ENCODE measurements at places on chromosomes 11 and 22.
A peak's percentile ranks its signal among the peaks of the same experiment; 100 is the strongest.

- no peak for DNase-seq
Measured at GRCh38 chr11:73401924-73402833, 26.0 kb downstream of the RELT start.

DNA sequence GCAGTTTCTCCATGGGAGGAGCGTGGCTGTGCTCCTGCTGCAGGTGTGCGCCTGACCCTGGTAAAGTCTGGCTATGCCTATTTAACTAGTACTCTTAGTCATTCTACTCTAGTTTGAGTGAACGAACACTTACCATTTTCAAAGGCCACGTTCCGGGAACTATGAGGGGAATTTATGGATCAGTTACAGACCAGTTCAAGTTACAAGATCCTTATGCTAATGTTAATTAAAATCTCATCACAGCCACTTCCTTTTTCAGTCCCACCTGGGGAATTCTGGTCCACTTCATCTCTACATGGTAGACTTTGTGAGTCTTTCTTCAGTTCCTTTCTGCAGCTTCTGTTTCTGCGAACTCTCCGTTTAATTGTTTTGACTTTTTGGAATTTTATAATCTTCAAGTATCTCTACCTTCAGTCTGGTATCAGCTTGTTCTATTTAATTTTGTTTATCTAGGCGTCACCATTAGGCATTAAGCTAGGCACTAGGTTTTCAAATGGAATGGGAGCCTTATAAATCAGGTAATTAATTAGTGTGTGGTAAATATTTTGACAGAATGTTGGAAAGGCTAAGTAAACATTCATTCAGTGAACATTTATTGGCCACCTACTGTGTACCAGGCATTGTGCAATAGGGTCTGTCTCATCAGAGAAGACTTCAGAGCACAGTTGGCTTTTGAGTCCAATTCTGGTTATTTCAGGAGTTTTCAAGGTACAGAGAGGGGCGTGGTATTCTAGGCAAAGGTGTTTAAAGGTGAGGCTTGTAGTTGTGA lies 78.9 kb downstream of the GRK3 start:
- no peak for DNase-seq

DNA sequence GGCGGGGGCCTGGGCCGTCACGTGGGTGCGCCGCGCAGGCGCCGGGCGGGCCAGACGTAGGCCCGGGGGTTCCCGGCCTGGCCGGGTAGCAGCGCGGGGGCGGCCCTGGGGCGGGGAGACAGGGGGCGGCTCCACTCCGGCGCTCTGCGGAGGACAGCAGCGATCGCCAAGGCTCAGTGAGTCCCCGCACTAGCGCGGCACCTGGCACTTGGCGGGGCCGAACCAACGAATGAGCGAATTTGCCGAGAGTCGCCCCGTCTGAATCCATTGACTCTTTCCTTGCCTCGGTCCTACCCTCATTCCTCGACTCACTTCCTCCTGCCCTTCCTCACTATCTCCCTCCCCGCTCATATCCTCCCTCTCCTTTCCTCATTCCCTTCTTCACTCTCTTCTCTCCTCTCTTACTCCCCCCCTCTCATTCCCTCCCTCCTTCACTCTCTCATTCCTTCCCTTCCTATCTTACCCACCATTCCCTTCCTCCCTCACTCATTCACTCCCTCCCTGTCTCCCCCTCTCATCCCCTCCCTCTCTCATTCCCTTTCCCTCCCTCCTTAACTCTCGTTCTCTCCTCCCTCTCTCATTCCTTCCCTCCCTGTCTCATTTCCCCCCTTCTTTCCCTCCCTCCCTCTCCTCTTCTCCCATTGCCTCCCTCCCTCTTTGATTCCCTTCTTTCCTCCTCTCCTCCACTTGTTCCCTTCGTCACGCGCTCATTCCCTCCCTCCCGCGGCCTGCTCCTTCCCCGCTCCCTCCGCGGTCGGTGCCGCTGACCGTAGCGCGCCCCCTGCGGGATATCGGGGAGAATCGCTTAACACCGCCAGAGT lies 476 bp upstream of the KLHL22 start:
- DNase-seq = peak; percentile 88

DNA sequence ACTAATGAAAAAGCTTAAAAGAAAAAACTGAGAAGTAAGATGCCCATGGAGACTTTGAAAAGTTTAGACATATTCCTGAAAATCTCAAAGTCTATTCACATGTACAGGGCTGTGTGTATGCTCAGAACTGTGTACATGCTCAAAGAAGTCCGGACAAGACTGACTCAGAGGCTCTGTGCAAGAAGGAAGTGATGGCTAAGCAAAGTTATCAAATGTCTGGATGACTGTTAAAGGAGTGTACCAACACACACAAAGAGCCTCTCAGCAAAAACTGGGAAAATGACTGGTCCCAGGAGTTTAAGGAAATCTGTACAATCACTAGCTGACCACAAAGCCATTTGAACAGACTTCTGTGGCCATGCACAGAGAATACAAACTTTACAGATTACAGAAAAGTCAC lies 33.1 kb upstream of the ARHGAP32 start:
- no peak for DNase-seq

DNA sequence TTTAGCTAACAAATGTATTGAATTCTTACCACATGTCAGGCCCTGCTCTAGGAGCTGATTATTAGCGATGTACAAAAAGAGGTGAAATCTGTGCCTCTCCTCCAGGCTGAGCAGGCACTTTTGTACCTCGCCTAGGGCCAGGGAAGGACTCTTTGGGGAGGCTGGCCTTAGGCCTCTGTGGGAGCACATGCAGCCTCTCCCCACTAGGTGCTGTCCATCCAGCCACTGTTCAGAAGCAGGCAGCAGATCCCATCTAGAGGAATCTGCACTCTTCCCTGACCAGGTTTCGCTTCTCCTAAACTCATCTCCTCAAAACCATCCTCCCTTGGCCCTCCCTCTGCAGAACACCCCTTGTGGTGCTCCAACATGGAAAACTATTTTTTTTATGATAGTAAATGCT lies 51.9 kb upstream of the WT1 start:
- peak; percentile 4 for DNase-seq

- DNase-seq = no peak
Measured at GRCh38 chr11:86097980-86098379, 29.1 kb upstream of the PICALM start.

- DNase-seq = no peak
Measured at GRCh38 chr11:45565446-45565988, 99.9 kb downstream of the CHST1 start.

GRCh38 chr11:127255209-127255608 lies 254.6 kb upstream of the KIRREL3 start:
- DNase-seq = no peak

DNA sequence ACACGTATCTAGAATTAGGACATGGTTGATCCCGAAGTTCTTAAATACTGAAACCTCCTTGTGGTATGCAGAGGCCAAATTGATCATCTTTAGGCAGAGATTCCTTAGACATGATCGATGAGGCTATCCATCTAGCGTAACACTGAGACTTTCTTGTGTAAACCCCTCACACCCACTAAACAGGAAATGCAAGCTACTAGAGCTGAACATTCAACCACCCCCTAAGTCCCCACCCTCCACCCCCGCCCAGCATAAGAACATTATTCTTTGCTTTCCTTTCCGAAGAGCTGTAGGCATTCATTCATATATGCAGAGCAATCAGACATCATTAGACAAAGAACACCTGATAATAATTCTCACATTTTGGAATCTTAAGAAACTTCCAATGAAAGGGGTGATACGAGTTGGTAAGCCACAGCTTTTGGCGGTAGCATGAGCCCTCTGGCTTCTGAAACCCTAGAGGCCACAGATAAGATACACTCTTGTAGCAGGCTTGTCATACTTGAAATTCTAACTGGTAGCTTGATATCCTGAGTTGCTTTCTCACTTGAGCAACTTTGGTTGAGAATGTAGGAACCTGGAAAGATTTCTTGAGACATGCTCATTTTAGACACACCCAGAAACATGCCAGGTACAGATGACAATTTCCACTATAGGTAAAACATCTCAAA lies 42.2 kb downstream of the FLI1 start:
- DNase-seq = peak; percentile 39

DNA sequence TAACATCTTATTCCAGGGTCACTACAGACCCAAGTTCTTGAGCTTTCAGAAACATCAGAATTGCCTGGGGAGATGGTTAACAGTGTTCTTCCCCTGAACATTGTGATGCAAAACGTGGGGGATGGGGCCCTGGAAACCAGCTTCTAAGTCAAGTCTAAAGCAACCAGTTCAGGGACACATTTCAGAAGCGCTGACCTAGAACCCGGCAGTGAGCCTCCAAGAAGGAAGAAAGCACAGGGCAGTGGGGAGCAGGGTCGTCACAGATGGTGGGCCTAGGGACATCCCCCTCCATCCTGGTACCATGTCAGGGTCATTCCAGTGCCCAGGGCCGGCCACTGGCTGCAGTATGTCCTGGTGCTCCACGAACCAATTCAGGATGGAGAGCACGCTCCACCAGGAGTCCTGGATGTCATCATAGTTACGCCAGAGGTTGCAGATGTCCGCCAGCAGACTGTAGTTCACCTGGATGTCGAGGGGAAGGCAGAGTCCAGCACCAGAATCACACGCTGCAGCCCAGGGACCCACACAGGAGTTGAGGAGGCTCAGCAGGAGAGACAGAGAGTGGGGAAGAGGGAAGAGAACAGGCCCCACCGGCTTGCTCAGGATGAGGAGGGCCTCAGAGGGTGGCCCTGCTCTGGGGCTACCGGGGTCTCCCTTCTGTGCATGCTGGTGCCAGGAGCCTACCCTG lies 5.0 kb downstream of the NAGA start:
- no peak for DNase-seq

GRCh38 chr11:96162816-96163499 lies 180.0 kb downstream of the MAML2 start:
- no peak for DNase-seq

GRCh38 chr11:79942090-79942489 lies 501.3 kb upstream of the TENM4 start:
- DNase-seq = no peak

DNA sequence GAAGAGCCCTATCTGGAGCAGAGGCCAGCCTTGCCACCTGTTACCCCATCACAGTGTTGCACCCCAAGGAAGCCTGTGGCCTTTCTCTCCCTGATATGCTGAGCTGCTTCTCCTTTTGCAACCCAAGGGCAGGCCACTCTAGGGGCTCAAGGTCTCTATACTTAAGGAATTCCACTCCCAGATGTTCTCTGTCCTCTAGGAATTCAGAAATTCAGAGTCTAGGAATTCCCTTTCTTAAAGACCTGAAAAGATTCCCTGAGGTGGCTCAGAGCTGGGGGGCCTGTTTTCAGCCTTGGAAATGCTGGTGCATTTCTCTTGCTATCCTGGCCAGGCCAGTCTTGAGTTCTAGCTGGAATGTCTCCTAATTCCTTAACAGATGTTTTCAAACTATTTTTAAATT lies 68.0 kb upstream of the OLFML1 start:
- DNase-seq = no peak

GRCh38 chr11:45896422-45896984 lies 10.6 kb downstream of the FREY1 start:
- no peak for DNase-seq

- no peak for DNase-seq
Measured at GRCh38 chr22:22045571-22046335, 63.2 kb upstream of the TOP3B start.

- peak; percentile 85 for DNase-seq
Measured at GRCh38 chr11:28110108-28110820, 2.1 kb downstream of the METTL15 start.

GRCh38 chr11:67588136-67588503 lies 4.5 kb downstream of the GSTP1 start:
- DNase-seq = no peak

DNA sequence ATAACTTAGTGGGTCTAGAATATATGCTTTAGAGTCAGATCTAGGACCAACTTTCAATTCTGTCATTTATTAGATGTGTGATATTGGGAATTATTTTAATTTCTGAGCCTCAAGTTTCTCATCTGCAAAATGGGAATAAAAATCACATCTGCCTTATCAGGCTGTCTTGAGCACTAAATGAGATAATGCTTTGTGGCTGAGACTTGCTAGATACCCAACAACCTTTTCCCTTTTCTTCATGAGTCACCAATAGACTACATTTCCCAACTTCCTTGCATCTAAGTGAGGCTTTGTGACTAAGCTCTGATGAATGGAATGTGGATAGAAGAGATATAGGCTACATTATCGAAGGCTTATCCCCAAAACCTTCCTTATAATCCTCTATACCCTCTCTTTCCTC lies 220.7 kb upstream of the SESN3 start:
- DNase-seq = no peak

- DNase-seq = no peak
Measured at GRCh38 chr11:133004369-133004768, 527.9 kb downstream of the OPCML start.

DNA sequence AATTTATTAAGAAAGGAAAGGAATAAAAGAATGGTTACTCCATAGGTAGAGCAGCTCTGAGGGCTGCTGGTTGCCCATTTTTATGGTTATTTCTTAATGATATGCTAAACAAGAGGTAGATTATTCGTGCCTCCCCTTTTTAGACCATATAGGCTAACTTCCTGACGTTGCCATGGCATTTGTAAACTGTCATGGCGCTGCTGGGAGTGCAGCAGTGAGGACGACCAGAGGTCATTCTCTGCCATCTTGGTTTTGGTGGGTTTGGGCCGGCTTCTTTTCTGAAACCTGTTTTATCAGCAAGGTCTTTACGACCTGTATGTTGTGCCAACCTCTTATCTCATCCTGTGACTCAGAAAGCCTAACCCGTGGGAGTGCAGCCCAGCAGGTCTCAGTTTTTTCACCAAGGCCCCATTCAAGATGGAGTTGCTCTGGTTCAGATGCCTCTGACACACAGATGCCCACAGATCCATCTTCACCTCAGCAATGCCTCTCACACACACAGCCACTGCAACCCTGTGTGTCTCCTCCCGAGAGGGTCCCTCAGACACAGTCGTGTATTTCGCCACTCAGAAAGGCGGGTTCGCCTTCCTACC lies 16.4 kb upstream of the JAM3 start:
- no peak for DNase-seq

DNA sequence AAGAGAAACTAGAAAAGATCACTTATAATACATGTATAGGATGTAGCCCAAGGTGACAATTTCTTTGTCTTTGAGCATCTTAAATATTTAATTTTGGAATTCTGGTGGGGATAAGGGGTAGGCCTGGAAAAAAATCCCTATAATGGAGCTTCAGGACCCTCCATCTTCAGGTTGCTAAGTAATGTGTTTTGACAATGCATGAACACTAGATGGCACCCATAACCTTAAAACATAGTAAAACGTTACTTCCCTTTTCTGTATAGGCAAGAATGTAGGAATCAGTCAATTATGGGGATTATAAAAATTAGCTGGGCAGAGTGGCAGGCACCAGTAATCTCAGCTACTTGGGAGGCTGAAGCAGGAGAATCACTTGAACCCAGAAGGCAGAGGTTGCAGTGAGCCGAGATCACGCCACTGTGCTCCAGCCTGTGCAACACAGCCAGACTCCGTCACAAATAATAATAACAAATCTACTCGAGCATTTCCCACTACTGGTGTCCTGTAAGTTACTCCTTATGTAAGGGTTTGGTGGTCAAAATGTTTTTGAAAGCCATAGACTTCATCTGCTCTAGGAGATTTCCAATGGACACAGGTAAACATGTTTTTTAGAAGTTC lies 541.9 kb upstream of the CCDC90B start:
- DNase-seq = peak; percentile 39

GRCh38 chr22:46017166-46017565 lies 40.2 kb upstream of the WNT7B start:
- DNase-seq = no peak

GRCh38 chr11:30255637-30256036 lies 24.8 kb downstream of the FSHB start:
- no peak for DNase-seq

- DNase-seq = no peak
Measured at GRCh38 chr11:44398266-44399030, 88.5 kb upstream of the ALX4 start.

- no peak for DNase-seq
Measured at GRCh38 chr11:61851113-61851899, 23.2 kb downstream of the FADS2 start.

- DNase-seq = no peak
Measured at GRCh38 chr11:90774727-90775566, 552.1 kb upstream of the CHORDC1 start.
